ENCODE measurements at places on chromosomes 1 and 21. TPM values are rescaled to one million over a fixed set of nuclear protein-coding genes. Genes with fewer than 3 reads are reported as not detected.

DNA sequence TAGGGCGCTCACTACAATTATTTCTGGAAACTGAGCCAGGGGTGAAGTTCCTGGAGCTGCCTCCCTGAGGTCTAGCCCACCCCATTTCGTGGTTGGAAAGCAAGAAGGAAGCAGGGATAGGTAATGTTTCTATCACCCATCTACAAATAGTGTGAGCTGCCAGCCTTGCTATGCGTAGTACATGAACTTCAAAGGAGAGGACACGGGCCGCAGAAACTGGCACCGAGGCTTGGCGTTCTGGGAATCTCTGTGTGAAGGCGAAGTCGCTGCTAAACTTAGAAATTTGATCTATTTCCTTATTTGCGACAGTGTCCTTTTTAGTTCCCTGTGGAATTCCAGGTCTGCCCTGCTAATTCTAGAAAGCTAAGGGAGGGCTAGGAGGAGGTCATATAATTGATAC, 49.6 kb upstream of the NTPCR start:
- no peak overlapping the region for H3K4me3 ChIP-seq
- H3K27ac ChIP-seq, result no peak overlapping the region
- peaks cover 7% of the 10 kb centered on the region for H3K4me1 ChIP-seq
- no peaks in the 10 kb centered on the region for H3K36me3 ChIP-seq
- H3K27me3 ChIP-seq, result no peaks in the 10 kb centered on the region
- no peak for DNase-seq

- H3K4me3 ChIP-seq, result no peak overlapping the region
- peaks cover 12% of the 10 kb centered on the region for H3K36me3 ChIP-seq
- no peak for DNase-seq
- no peaks in the 10 kb centered on the region for H3K4me1 ChIP-seq
- no peaks in the 10 kb centered on the region for H3K27me3 ChIP-seq
Measured at GRCh38 chr21:42732033-42732410, 78.6 kb downstream of the PDE9A start.

DNA sequence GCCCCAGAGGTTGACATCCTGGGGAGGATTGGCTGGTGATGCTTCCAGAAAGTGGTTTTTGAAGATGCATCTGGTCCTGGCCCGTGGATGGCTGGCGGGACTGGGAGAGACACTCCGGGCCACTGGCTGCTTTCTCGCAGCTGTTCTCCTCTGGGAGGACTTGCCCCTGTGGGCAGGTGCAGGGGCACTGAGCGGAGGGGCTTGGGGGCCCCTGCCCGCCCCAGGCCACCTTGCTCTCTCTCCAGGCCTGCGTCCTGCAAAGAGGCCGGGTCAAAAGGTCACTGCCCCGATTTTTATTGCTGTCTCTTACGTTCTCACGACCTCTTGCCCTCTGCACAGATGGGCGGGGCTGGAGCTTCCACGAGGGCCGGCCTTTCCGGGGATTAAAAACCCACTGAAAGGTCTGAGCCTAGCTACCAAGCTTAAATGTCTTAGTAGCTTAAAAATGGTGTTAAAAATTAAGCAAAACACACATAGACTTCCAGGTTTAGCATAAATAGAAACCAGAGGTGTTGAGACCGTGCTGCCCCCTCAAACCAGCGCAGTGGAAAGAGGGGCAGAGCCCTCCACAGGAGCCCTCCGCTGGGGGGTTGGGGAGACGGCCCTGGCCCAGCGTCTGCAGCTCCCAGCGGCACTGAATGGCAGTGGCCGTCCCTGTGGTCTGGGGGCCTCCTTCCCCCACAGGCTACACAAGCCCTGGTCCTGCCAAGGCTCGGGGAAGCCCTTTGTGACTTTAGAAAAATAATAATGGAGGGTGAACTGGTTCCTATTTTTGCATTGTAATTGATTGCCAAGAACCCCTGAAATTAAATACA, 43.9 kb downstream of the SKI start:
- peaks cover 93% of the 10 kb centered on the region for H3K4me1 ChIP-seq
- DNase-seq, result no peak
- peaks cover 3% of the 10 kb centered on the region for H3K36me3 ChIP-seq
- H3K27me3 ChIP-seq, result no peaks in the 10 kb centered on the region

DNA sequence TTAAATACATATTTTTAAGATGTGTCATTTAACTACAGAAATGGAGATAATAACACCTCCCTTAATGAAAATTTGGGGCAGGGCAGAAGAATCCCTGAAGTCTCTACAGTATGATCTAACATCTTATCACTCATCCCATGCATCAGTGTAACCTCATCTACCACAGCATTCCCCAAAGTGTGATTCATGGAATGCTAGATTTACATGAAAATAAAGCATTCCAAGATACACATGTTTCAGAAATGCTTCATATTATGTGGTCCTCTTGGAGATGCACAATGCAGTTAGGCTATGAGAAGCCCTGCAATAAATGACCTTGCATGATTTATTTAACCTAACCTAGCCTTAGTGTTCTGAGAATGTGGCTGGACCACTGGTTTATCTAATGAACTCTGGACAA, 166.9 kb upstream of the SYT6 start:
- no peaks in the 10 kb centered on the region for H3K27me3 ChIP-seq
- H3K36me3 ChIP-seq, result no peaks in the 10 kb centered on the region
- peak; percentile 8 for DNase-seq
- H3K4me3 ChIP-seq, result no peak overlapping the region
- H3K27ac ChIP-seq, result no peak overlapping the region

DNA sequence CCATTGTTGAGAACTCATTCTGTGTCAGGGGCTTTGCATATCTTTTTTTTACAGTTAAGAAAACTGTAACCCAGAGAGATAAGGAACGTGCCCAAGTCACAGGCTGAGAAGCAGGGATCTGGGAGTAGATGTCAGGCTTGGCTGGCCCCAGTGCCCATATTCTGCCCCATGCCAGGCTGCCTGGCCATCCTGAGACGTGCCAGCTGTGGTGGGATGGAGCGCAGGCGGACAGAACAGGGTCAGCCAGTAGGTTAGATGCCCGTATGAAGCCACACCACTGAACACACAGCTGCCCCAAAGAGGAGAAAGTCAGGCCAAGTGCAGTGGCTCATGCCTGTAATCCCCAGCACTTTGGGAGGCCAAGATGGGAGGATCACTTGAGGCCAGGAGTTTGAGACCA, 55.9 kb downstream of the SLC66A1 start:
- H3K36me3 ChIP-seq, result peaks cover 30% of the 10 kb centered on the region
- H3K4me1 ChIP-seq, result peaks cover 65% of the 10 kb centered on the region
- no peak for DNase-seq
- H3K27ac ChIP-seq, result peak overlapping the region; percentile 4

DNA sequence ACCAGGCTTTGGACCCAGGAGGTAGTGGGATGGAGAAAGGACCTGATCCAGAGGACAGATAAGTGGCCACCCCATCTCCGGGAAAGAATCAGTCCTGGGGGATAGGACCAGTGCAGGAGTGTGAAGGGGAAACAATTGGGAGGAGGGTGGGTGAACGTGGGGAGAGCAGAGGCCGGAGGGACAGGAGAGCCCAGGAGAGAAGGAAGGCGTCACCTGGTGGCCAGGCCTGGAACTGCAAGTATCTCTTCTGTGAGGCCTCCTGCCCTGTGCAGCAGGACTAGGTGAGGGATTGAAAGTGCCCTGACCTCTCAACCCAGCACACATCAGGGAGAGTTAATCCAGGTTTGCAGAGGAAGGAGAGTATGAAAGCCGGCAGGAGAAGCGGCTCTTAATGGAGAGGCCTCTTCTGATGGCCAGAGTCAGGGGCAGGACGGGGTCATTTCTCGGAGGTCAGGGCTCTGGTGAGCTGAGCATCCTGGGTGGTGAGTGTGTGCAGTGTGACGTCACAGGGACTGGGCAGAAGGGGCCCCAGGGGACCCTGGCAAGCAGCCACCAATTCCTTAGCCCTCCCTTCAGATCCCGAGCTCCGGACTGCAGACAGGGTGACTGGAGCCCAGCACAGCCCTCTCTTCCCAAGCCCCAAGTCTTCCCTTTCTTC, 9.2 kb upstream of the LAD1 start:
- no peak overlapping the region for H3K4me3 ChIP-seq
- H3K4me1 ChIP-seq, result peaks cover 20% of the 10 kb centered on the region
- H3K27ac ChIP-seq, result no peak overlapping the region

DNA sequence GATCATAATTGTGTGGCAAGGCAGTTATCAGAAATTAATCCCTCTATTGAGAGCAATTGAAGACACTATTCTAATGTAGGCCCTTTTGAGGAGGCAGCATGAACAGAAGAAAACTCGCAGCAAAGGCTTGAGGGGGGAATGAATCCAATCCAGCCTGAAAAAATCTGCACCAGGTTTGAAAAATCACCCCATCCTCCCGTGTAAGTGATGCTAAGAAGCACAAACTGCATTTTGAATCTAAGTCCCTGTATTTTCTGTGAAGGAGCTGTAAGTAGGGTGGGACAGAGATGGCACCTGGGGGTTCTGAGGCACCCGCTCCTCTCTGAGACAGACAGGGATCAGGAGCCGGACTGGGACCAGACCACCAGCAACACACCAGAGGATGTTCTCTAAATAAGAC, at the start of gene CRB1:
TSS of gene CRB1 (plus strand) at position 241 of the 400 bp plus-strand sequence. CDS start 161 bp downstream, outside the sequence.
- no peak within 1 kb of the TSS for H3K4me3 ChIP-seq
- H3K27me3 ChIP-seq, result no peaks in the 10 kb centered on the region

DNA sequence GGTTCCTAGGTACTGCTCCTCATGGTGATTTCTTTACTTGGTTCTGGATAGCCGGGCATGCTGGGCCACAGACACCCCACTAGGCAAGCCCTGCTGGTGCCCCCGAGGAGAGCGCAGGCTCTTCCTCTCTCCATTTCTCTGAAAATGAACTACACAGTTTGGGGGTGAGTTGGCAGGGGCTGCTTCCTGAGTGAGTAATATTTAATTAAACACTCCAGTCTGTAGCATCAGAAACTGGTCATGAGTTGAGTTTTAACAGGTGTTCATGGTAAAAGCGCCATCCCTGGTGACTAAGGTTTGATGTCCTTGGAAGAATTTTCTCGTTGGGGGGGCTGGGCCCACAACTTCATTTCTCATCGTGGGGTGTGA, 1.7 kb downstream of the SPSB1 start:
- DNase-seq, result peak; percentile 56
- H3K4me3 ChIP-seq, result peak overlapping the region; percentile 48
- H3K27me3 ChIP-seq, result peaks cover 29% of the 10 kb centered on the region
- peak overlapping the region; percentile 71 for H3K27ac ChIP-seq
- H3K36me3 ChIP-seq, result no peaks in the 10 kb centered on the region
- H3K4me1 ChIP-seq, result peaks cover 31% of the 10 kb centered on the region

DNA sequence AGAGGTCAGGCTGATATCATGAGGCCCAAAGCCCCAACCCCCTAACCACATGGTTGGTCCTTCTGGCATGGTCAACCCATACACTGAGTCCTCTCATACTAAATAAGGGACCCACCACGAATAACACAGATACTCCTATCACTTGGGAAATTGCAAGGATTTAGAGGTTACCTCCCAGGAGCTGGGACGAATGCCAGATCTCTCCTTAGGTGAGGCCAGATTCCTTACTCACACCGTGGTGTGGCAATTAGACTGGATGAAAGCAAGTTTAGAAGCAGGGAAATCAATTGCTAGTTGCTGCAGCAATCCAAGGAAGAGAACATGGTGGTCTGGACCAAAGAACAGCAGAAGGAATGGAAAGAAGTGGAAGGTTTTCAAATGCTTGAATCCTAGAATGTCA, 60.1 kb downstream of the IER5 start:
- no peak overlapping the region for H3K27ac ChIP-seq
- no peaks in the 10 kb centered on the region for H3K27me3 ChIP-seq
- H3K4me1 ChIP-seq, result peaks cover 19% of the 10 kb centered on the region
- H3K36me3 ChIP-seq, result no peaks in the 10 kb centered on the region

DNA sequence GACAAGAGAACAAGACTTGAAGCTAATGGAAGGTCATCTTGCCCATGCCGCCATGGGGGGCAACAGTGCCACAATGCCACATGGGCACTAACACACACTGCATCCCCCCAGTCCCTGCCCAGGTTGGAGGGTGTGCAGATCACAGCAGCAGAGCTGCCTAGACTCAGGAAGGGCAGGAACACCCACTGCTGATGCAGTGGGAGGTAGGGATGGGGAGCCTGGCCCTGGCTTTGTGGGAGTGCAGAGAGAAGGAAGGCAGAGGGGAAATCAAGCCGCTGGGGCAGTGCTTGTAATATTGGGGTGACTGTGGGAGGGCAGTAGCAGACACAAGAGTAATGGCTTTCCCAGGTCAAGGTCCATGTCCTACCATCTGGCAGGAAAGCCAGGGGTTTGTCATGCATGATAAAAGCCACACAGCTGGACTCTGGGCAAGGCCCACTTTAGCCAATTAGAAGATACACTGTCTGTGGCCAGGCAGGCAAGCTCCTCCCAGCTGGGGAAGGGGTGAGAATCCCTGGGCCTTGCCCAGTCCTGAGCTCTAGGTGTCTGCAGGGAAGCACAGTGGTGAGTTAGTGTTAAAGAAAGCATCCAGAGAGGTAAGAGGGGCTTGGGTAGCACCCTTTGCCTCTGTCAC, 25.4 kb upstream of the MEF2D start:
- no peak for DNase-seq
- peaks cover 32% of the 10 kb centered on the region for H3K36me3 ChIP-seq
- H3K4me1 ChIP-seq, result peaks cover 19% of the 10 kb centered on the region
- H3K27ac ChIP-seq, result no peak overlapping the region

DNA sequence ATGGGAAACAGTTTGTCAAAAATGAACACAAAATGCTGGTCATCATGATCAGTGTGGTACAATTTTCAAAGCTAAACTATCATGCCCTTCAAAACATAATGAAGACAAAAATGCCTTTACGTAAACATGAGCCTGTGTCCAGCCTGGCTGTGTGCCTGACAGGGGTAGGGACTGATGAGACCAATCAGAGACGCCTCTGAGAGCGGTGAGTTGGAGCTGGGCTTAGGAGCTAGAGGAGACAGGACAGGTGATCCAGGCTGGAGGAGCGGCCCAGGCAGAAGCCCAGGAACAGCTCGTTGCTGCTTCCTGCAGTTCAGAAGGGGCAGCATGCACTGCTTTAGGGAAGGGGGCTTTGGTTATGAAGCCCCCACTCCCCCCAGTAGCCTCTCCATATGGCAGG, 70.0 kb downstream of the ARHGEF10L start:
- DNase-seq, result no peak
- H3K4me3 ChIP-seq, result no peak overlapping the region
- H3K27me3 ChIP-seq, result no peaks in the 10 kb centered on the region
- H3K4me1 ChIP-seq, result peaks cover 31% of the 10 kb centered on the region

GRCh38 chr1:99771513-99771918, 5.1 kb upstream of the FRRS1 start:
- H3K27ac ChIP-seq, result no peak overlapping the region
- no peak overlapping the region for H3K4me3 ChIP-seq
- DNase-seq, result no peak
- H3K27me3 ChIP-seq, result no peaks in the 10 kb centered on the region
- no peaks in the 10 kb centered on the region for H3K36me3 ChIP-seq

DNA sequence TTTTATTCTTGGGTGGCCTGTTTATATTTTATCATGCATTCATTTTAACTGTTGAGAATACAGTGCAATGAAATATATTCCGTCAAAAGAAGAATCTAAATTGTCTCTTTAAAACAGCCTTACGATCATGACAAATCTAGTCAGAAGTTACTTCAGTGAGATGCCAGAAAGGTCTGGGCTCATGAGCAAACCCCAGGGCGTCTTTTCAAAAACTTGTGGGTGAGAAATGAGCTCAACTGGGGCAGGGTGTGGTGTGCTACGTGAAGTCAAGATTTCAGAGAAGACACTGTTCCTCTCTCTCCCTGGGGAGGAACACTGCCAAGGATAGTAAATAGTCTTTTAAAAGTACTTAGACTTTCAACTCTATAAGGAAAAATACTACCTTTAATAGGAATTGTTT, 13.4 kb upstream of the UAP1 start:
- H3K36me3 ChIP-seq, result no peaks in the 10 kb centered on the region
- H3K4me3 ChIP-seq, result no peak overlapping the region
- no peaks in the 10 kb centered on the region for H3K27me3 ChIP-seq
- no peak overlapping the region for H3K27ac ChIP-seq
- DNase-seq, result peak; percentile 64
- H3K4me1 ChIP-seq, result no peaks in the 10 kb centered on the region

Gene C1orf94
- polyA plus RNA-seq, result 0.07 TPM

Gene IL19
- not detected for polyA plus RNA-seq

Gene FMO2
- polyA plus RNA-seq, result 0.49 TPM

Gene OR2T29
- not detected for polyA plus RNA-seq

Gene RGS7
- polyA plus RNA-seq, result 0.07 TPM

Gene PRAMEF2
- polyA plus RNA-seq, result not detected

Gene LTN1
- 20.3 TPM for polyA plus RNA-seq

Gene SEMA4A
- 3.2 TPM for polyA plus RNA-seq

Gene PMVK
- 31.0 TPM for polyA plus RNA-seq
